Hematopoietic multipotent progenitor cell (in vitro differentiated cells): ENCODE measurements at places on chromosomes 13 and 19.
A peak's percentile ranks its signal among the peaks of the same experiment; 100 is the strongest.

- DNase-seq, result no peak
These were observed 69.5 kb downstream of the TNFRSF19 start for GRCh38 chr13:23639674-23640073.

DNA sequence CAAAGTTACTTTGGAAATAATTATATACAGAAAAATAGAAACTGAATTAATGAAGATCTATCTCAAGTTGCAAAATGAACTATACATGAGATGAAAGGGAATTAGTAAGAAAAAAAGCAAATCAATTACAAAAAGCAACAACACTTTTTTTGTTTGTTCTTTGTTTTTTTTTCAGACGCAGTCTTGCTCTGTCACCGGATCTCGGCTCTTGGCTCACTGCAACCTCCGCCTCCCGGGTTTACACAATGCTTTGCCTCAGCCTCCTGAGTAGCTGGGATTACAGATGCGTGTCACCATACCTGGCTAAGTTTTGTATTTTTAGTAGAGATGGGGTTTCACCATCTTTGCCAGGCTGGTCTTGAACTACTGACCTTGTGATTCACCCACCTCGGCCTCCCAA lies 2.2 kb downstream of the ZNF415 start:
- no peak for DNase-seq

- no peak for DNase-seq
These were observed 872 bp downstream of the HOMER3 start for GRCh38 chr19:18939922-18940768.

GRCh38 chr13:99526549-99526948 lies 25.3 kb downstream of the TM9SF2 start:
- peak; percentile 7 for DNase-seq

DNA sequence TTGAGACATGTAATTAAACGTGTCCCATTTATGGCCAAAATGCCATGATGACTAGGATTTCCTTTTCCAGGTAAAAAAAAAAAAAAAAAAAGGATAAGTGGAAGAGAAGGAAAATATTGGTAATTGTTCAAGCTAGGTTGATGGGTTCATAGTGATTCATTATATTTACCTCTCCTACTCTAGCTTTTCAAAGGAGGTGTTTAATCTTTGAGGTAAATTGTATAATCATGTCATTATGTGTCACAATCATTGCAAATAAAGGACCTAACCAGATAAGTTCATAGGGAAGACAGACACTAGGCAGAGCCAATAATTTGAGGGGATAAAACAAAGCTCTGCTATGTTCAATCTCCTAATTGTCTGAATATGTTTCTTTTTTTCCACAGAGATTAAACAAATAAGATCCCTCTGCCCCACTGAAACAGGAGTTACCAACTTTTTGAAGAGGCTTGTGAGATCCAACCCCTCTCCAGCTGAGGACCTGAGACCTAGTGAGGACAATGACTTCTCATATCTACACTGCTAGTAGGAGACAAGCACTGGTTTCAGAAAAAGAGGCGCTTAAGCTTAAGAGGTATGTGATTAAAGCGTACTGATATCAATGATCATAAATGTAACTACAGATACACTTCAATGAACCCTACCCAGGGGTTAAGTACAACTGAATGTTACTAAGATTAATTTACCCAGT lies 61.4 kb downstream of the USP12 start:
- no peak for DNase-seq

GRCh38 chr13:108034909-108035410 lies 180.4 kb downstream of the LIG4 start:
- DNase-seq, result no peak

DNA sequence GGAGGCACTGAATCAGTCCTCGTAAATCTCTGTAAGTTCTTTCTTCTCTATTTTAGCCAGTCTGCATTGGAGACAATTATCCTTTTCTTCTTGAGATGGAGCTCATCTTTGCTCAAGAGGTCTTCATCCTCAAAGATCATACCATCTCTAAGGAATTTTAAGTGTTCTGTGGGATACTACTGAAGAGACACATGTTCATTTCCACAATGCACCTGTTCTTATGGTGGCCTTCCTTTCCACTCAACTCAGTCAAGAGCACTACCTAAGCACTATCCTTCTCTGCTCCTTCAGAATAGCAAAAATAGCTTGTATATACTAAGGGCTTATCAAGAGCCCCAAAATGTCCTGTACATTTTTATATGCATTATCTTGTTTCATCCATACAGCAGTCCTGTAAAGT lies 214.0 kb downstream of the KLF5 start:
- DNase-seq, result no peak

DNA sequence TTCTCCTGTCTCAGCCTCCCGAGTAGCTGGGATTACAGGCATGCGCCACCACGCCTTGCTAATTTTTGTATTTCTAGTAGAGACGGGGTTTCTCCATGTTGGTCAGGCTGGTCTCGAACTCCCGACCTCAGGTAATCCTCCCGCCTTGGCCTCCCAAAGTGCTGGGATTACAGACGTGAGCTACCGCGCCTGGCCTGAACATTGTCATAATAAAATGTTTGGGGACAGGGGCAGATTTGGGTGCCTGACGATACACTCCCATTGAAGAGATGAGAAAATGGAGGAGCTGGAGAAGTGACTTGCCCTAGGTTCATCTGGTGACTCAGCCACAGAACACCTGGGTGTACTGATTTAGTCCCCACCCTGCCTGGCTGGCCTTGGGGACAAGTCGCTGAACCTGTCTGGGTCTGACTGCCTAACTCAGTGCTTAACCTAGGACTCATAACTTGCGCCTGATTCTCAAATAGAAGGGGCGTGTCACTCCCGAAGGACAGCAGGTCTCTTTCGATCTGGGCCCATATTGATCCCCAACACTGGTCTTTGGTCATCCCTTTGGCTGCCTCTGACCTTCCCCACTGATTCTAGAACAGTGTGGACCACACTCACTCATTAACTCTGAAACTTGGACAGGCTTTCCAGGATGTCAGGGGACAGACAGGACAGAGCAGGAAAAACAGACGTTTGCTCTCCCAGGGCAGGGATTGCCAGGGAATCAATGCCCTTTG lies 7.6 kb upstream of the BICRA start:
- no peak for DNase-seq

DNA sequence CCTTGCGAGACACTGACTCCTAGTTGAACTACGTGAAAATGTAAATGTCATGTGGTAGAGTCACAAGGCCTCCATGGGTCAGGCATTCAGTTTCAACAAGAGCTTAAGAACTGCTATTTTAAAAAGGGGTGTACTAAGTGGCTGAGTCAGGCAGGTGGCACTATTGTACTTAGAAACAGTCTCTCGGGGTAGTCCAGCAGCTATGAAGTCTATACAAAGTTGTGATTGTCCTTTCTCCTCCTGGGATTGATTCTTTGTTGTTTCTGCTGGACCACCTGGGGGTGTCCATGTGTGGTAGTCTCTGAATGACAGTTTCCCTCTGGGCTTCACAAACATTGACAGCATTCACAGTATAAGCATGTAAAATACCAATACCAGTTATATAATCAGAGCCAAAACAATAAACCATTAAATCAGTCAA lies 33.0 kb downstream of the UGGT2 start:
- peak; percentile 69 for DNase-seq

DNA sequence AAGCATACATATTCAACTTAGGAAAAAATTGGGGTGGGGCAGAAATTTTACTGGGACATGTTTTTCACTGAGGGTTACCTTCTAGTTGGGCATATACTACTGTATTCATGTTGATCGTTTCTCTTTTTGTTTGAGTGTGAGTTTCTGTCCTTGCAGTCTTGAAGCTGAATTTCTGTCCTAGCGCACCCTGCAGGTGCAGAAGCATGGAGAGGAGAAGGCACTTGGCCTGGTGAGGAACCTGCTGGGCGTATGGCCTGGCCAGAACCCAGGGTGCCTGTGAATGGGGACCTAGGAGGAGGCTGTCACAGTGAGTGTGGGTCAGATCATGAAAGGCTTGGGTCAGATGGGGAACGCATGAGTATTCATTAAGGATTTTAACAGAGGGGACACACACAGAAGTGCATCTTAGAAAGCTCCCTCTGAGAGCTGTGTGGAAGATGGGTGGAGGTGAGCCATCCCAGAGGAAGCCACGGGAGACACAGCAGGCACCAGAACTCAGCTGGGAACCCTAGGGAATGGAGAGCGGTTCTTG lies 36.8 kb downstream of the SERP2 start:
- peak; percentile 47 for DNase-seq

GRCh38 chr19:38277969-38278680 lies 13.8 kb downstream of the SPINT2 start:
- no peak for DNase-seq

- no peak for DNase-seq
These were observed 1421.3 kb downstream of the OLFM4 start for GRCh38 chr13:54449922-54450321.

GRCh38 chr19:48511321-48511731 lies 309 bp downstream of the LMTK3 start:
- no peak for DNase-seq

GRCh38 chr13:28704282-28704681 lies 14.5 kb downstream of the SLC46A3 start:
- no peak for DNase-seq

GRCh38 chr19:31223740-31224534 lies 125.3 kb downstream of the TSHZ3 start:
- no peak for DNase-seq

- no peak for DNase-seq
These were observed 589.8 kb downstream of the LMO7 start for GRCh38 chr13:76225815-76226489.

- DNase-seq, result no peak
These were observed 46.0 kb downstream of the USP12 start for GRCh38 chr13:27125357-27126282.

GRCh38 chr13:51996641-51997040 lies 14.6 kb downstream of the ATP7B start:
- DNase-seq, result no peak

DNA sequence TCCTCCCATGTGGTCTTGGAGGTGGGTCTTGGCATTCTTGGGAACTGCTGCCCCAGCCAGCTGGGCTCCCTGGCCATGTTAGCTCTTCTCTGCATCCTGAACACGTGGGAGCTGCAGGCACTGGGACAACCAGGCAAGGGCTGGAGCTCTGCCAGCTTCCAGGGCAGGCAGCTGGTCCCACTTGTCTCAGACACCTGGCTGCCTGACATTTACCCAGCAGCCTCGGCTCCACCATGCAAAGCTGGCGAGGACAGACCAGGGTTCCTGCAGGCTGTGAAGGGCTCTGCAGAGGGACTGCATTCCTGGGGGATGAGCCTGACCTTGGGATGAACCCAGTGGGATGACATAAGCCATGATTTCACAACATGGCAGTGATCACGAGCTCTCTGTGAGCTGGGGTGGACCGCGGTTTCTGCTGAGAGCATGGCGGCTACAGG lies 99.0 kb upstream of the TSHZ3 start:
- no peak for DNase-seq

- no peak for DNase-seq
These were observed 42.3 kb downstream of the ZNF611 start for GRCh38 chr19:52692431-52693008.

DNA sequence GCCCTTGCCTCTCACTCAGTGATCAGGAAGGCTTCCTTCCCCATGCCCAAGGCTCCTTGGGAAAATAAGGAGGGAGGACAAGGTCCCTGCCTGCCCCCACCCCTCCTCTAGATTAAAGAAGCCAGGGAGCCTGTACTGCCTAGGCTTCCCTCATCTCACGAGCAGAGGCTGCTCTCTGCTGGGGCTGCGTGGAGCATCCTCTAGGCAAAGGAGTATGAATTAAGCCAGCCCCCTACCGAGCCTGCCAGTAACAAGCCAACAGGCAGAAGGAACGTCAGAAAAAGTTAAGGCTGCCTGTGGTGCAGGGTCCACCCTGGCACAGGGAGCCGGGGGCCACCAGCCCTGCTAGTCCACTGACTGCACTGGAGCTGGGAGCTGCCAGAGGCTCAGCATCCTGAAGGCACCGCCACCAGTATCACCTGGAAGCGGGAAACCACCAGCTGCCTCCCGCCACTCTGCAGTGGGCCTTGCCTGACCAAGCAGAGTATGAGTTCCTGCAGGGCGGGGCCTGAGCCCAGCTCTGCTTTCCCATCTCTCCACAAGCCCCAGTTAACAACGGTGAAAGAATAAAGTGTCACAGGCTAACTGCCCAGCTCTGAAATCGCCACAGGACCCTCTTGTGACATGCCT lies 6.8 kb downstream of the NAPA start:
- DNase-seq, result no peak

DNA sequence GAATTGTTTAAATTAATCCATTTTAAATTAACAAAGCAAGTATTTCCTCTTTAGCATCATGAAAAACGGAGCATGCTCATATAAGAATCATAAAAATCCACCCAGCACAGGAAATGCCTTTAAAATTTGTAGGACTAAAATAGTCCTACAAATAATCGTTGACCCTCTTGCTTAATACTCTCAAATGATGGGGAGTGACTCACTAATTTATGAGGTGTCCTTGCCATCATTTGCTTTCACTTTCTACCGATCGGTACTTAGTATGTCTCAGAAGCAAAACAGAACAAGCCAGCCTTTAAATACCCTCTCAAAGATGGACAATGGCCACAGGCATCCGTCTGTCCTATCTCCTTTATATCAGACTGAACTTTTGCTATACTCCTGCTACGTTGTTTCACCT lies 97.2 kb downstream of the SUCLA2 start:
- DNase-seq, result no peak

GRCh38 chr19:41894350-41894749 lies 11.4 kb downstream of the ARHGEF1 start:
- DNase-seq, result no peak

- no peak for DNase-seq
These were observed 40.0 kb upstream of the TDRD3 start for GRCh38 chr13:60356970-60357369.

DNA sequence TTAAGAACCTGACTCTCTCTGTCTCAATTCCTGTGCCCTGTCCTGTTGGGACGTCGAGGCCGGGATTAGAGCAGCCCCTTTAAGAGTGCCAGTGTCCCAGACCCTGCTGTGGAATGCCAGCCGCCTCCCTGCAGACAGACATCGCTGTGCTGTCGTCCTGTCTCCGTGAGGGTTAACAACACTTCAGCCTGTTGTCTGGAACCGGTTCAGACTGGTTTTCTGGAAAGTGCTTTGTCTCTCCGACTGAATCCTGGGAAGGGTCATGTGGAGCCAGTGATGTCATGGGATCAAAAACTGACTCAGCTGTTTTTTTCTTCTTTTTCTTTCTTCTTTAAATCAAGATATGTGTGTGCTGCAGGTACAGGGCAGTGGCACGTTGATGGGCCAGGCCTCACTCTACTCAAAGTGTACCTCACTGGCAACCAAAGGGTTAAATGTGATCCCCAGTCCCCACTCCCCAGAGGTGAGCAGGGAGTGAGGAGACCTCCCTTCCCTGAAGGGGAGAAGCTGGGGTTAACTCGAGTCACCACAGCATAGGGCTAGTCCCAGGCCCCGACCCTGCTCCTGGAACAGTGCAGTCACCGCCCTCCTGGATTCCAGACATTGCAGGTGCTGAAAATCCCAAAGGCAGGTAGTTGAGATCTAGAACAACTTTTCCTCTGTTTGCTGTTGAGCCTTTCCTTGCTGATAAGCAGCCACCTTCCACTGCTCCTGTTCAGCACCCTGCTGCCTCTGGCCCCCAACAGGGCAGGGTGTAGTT lies 50.8 kb downstream of the TSSK6 start:
- DNase-seq, result no peak
